Vagina (tissue), 2 donors: ENCODE measurements at places on chromosomes 4 and X.

- no peak for DNase-seq
These were observed 64.1 kb downstream of the ZNF81 start for GRCh38 chrX:47900833-47901232.

GRCh38 chr4:7956270-7956808 is 16.7 kb upstream of the AFAP1 start:
- no peak for DNase-seq

DNA sequence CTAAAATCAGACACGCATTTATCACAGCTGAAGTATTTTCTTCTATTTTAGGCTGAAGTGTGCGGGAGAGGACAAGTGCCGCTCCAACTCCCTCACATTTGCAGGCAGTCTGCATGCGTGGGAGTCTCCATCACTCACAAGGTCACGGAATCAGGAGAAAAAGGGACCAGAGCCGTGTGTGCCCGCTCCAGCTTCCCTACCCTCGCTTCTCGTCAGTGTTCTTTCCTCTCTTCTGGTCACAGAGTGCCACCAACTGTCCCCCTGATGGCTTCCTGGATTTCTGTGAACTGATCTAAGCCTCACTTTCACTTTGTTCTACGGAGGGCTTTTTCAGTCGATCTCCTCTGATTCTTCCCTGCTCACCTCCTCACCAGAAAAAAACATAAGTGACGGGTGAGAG is 407.4 kb upstream of the AADAT start:
- no peak for DNase-seq

- DNase-seq, result no peak
These were observed 6.9 kb downstream of the MSN start for GRCh38 chrX:65674204-65674893.

DNA sequence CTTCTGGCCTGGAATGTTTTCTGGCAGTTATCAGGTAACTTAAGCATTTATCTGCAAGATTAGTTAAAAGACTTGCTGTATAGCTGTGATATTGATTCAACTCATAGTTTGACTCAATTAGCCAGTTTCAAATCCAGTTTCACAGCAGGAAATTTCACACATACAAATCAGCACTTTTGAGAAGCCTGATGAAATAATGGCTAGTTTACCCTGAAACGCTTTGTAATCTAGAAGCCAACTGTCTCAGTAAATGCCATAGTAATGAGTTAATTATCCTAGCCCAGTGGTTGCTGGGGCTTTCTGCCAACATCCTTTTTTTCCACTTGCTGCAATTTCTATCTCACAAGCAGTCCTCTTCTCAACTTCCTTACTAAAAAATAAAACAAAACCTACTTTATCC is 53.1 kb downstream of the ARHGEF38 start:
- DNase-seq, result no peak

DNA sequence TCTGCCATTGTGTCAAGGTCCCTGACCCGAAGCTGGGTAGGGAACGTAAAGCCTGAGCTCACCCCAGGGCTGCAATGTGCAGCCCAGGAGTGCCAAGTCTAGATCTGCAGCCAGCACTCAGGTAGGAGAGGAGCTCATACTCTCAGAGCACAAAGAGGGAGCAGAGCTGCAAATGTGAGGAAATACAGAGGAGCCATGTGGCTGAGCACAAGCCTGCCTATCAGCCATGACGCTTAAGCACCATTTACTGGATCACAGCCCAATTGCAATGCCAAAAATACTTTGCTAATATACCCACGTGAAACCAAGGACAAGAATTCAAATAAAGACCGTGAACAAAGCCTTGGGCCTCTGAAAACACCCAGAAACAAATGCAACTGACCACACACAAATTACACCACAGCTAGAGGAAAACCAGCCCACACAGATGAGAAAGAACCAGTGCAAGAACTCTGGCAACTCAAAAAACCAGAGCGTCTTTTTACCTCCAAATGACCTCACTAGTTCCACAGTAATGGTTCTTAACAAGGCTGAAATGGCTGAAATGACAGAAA is 69.0 kb upstream of the HPF1 start:
- DNase-seq, result no peak

- DNase-seq, result no peak
These were observed 35.2 kb downstream of the WDFY3 start for GRCh38 chr4:84931274-84931673.
